ENCODE measurements at places on chromosomes 2 and 18.

- DNase-seq = no peak
Measured at GRCh38 chr2:191916826-191917225, 69.9 kb upstream of the CAVIN2 start.

DNA sequence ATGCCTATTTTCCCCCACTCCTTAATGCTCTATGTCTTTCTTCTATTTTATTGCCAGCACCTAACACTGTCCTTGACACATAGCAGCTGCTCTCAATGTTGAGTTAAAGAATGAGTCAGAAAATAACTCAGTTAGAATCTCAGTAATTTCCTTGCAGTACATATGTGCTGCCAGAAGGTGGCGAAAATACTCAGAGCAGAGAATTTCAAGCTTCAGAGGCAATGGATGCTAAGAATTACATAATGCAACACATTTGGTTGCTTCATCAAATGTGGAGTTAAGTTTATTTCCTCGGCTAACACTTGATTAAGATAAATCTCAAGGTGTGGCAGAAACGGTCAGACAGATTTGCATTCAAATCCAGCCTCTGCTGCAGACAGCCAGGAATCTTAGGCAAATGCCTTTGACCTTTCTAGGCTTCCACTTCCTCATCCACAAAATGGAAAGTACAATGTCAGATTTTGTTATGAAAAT is 105.6 kb downstream of the VSNL1 start:
- DNase-seq = peak; percentile 86

- no peak for DNase-seq
Measured at GRCh38 chr18:10566390-10566789, 40.6 kb downstream of the NAPG start.

- DNase-seq = no peak
Measured at GRCh38 chr2:240432430-240432819, 3.0 kb upstream of the GPC1 start.

DNA sequence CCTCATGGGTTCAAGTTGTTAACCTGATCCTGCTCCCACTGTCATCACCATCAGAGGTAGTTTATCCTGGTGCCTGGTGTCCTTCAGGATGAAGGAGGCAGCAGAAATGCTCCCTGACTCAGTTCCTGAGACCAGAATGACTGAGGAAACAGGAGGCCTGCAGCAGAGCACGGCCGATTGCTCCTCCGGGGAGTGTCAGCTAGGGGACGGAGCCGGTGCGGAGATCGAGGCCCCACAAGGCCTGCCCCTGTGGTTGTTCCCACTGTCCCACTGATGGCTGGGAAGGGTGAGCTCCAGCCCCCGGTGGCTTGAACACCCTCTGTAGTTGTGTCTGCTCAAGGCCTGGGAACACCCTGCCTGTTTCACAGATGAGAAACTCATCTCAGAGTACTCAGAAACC is 45.6 kb downstream of the SH3BP4 start:
- no peak for DNase-seq

- DNase-seq = no peak
Measured at GRCh38 chr2:191114403-191114886, 36.3 kb downstream of the STAT4 start.

DNA sequence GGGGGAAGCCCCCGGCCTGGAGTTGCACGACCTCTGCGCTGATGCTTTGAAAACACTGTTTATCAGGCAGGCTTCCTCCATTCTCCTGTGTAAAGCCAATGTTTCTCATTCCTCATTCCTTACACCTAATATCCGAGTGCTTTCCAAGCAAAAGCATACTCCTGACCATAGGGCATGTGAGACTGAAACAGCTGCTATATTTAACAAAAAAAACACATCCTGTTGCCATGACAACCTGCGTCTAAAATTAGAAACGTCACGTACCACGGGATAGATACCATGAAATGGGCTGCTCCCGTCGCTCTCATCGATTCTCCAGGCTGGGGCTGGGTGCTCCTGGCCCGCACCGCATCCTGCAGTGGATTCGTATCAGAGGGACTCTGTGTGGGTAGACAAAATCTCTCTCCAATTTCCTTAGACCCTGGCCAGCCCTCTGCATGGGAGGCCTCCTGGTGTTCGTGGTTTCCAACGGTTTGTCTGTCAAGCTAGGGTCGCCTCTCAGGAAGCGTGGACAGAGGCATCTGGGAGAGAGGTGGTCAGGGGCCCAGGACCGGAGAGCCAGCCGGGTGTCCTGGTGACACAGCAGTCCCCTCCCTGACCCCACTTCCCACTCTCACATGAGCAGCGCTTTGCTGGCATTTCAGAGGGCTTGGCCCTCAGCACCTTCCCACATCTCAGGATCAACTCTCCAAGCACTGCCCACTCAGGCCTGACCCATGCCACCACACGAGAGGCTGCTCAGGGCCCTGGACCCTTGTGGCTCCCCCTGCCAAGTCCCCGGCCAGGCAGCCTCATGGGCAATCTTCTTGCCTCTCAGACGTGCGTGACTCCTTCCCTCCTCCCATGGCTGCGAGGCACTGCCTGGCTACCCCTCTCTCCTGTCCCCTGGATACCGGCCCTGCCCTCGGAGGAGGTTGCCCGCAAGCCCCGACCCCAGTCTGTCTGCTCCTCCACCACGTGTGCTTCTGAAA is 268.1 kb downstream of the NDUFA10 start:
- no peak for DNase-seq

- DNase-seq = no peak
Measured at GRCh38 chr18:41599466-41599865, 355.6 kb upstream of the PIK3C3 start.

DNA sequence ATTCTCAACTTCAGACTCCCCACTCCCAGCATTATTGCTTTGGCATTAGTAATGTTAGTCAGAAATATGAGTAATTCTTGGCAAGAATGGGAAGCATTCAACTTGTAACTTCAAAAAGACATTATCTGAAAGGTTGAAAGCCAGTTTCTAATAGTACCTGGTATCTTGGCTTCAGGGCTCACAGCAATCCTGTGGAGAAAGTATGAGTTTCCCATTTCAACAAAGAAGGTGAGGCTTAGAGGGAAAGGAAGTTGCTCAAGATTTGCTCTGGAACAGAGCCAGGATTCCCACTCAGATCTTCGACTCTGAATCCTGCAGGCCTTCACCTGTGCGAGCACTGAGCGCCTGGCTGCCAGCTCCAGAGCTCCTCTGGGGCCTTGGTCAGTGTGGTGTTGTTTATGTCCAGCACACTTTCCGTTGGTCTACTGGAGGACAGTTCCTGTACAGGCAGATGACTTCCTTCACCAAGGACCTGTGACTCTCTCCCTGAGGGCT is 136.1 kb downstream of the MCFD2 start:
- peak; percentile 52 for DNase-seq

Data from renal cortical epithelial cell (primary cell).